ENCODE measurements at places on chromosomes 6 and 20. TPM values are rescaled to one million over a fixed set of nuclear protein-coding genes. Genes with fewer than 3 reads are reported as not detected.

DNA sequence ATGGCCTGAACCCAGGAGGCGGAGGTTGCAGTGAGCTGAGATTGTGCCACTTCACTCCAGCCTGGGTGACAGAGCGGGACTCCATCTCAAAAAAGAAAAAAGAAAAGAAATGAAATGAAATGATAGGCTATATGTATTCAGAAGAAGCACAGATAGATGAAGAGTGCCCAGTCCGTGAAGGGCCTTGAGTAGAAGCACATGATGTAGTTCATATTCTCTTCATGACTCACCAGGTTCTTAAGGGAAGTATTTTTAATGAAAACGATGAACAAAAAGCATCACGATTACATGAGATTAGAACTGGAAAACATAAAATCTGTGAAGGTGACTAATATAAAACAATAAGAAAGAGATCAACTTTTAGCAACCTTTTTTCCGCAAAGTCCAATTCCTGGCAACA lies 29.8 kb downstream of the TPD52L1 start:
- no peak for DNase-seq
- no peak overlapping the region for H3K27ac ChIP-seq
- H3K4me1 ChIP-seq = no peaks in the 10 kb centered on the region
- H3K36me3 ChIP-seq = no peaks in the 10 kb centered on the region

GRCh38 chr6:77341058-77341986 lies 122.0 kb downstream of the HTR1B start:
- H3K27ac ChIP-seq = no peak overlapping the region
- H3K27me3 ChIP-seq = no peaks in the 10 kb centered on the region
- no peaks in the 10 kb centered on the region for H3K4me1 ChIP-seq
- no peaks in the 10 kb centered on the region for H3K36me3 ChIP-seq
- no peak for DNase-seq

GRCh38 chr6:158573542-158573931 lies 13.6 kb downstream of the TMEM181 start:
- peaks cover 37% of the 10 kb centered on the region for H3K4me1 ChIP-seq
- DNase-seq = no peak
- H3K36me3 ChIP-seq = peaks cover 8% of the 10 kb centered on the region
- no peak overlapping the region for H3K27ac ChIP-seq

DNA sequence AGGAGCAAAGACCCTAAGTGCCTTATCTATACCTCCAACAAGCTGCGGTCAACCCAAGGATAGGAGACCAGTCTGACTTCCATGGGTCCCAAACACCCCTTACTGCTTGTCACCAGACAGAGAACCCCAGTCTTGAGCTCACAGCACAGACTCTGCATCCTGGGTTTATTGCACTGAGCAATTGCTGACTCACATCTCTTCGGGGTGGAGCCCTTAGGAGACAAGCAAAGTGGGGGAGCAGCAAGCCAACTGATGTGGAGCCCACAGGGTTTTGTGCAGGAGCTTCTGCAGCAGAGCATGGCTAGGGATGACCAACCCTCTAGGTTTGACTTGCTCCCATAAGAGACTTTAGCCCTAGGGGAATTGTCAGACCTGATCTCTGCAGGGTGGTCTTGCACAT lies 38.6 kb upstream of the EYS start:
- no peaks in the 10 kb centered on the region for H3K36me3 ChIP-seq
- H3K4me3 ChIP-seq = no peak overlapping the region
- DNase-seq = no peak
- no peaks in the 10 kb centered on the region for H3K4me1 ChIP-seq
- H3K27ac ChIP-seq = no peak overlapping the region

DNA sequence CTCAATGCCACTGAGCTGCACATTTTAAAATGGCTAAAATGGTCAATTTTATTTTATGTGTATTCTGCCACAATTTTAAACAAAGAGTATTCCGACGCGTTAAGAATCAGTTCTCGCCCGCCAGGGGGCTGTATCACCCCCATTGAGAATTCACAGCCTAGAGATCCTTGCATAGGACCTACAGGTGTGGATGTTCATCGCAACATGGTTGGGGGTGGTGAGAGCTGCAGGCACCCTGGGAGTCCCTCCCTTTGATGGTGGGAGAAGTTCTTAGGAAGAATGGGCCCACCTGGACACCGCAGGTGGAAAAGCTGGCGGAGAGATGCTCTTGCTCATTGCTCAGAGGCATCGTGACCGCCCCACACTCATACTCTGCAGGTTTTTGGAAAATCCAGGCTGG lies 63.5 kb downstream of the SLC2A10 start:
- H3K4me3 ChIP-seq = no peak overlapping the region
- H3K27me3 ChIP-seq = peaks cover 4% of the 10 kb centered on the region
- no peaks in the 10 kb centered on the region for H3K36me3 ChIP-seq
- no peaks in the 10 kb centered on the region for H3K4me1 ChIP-seq

- H3K36me3 ChIP-seq = peaks cover 27% of the 10 kb centered on the region
- no peaks in the 10 kb centered on the region for H3K27me3 ChIP-seq
- H3K4me3 ChIP-seq = peak within 1 kb of the TSS; percentile 95
- peak; percentile 73 for DNase-seq
- H3K4me1 ChIP-seq = peaks cover 62% of the 10 kb centered on the region
These were observed at the start of gene PBX2 for GRCh38 chr6:32190054-32190851. PBX2 (minus strand) TSS chr6:32190202; CDS start chr6:32189915, 287 bp downstream.

GRCh38 chr6:107413966-107414645 lies 45.3 kb downstream of the PDSS2 start:
- no peak overlapping the region for H3K4me3 ChIP-seq
- H3K27ac ChIP-seq = no peak overlapping the region
- no peaks in the 10 kb centered on the region for H3K36me3 ChIP-seq
- no peaks in the 10 kb centered on the region for H3K27me3 ChIP-seq
- DNase-seq = no peak
- H3K4me1 ChIP-seq = no peaks in the 10 kb centered on the region

DNA sequence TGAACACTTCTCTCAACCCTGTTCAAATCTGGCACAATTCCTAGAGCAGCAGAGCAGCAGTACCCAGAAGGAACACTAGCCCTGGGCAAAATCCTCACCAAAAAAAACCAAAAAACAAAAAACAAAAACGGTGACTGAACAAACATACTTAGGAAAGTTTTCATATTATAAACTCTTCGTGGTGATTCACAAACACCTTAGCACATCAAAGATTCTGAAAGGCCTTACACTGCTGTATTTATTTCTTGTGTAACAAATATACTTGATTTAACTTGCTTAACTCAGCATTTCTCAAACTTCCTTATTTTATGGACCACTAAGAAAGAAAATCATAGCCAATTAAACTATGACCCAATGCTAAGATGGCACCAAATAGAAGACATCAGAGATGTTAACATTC lies 57.8 kb upstream of the RREB1 start:
- H3K4me3 ChIP-seq = no peak overlapping the region
- no peaks in the 10 kb centered on the region for H3K36me3 ChIP-seq
- no peaks in the 10 kb centered on the region for H3K27me3 ChIP-seq
- no peak for DNase-seq

DNA sequence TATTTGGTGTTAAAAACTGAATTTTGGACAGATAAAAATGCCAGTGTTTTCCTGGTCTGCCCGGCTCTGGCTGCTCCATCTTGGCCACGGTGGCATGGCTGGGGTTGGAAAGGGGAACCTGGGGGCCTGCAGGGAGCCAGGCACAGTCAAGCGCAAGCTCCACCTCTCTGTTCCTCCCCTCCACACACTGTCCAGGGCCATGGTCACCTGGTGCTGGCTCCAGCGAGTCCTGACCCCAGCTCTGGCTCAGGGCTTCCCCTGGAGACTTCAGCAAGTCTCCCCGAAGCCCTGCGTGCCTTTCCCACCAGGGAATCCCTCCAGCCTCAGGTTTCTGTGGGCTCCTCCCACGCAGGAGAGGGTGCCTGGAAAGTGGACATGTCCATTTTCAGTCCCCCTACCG lies 298.5 kb downstream of the QKI start:
- H3K36me3 ChIP-seq = no peaks in the 10 kb centered on the region
- H3K4me3 ChIP-seq = no peak overlapping the region
- no peak overlapping the region for H3K27ac ChIP-seq
- H3K4me1 ChIP-seq = no peaks in the 10 kb centered on the region

- no peak for DNase-seq
- no peaks in the 10 kb centered on the region for H3K27me3 ChIP-seq
- H3K36me3 ChIP-seq = no peaks in the 10 kb centered on the region
- no peak overlapping the region for H3K4me3 ChIP-seq
- peaks cover 14% of the 10 kb centered on the region for H3K4me1 ChIP-seq
- no peak overlapping the region for H3K27ac ChIP-seq
These were observed 30.6 kb upstream of the PIM1 start for GRCh38 chr6:37139230-37139962.

DNA sequence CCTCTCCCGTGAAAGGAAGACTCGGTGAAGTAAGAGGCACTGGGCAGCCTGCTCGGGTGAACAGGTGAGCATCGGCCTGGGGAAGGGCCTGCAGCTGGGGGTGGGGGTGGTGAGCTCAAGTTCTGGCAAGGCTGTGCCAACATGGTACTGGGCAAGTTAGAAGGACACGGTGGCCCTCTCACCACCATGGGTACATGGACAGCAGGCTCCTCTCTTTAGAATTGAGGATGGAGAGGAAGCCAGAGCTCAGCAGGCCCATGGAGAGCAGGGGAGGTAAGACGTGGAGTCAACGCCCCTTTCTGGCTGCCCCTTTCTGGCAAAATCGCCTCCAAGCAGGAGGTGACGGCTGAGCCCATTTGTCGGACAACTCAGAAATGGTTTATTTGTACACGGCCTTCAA lies 135.6 kb downstream of the ANKRD60 start:
- no peak overlapping the region for H3K27ac ChIP-seq
- DNase-seq = no peak
- H3K4me3 ChIP-seq = no peak overlapping the region
- no peaks in the 10 kb centered on the region for H3K36me3 ChIP-seq

- no peak overlapping the region for H3K27ac ChIP-seq
- no peak overlapping the region for H3K4me3 ChIP-seq
- DNase-seq = no peak
- H3K4me1 ChIP-seq = no peaks in the 10 kb centered on the region
These were observed 102.4 kb upstream of the CD93 start for GRCh38 chr20:23188377-23189169.

DNA sequence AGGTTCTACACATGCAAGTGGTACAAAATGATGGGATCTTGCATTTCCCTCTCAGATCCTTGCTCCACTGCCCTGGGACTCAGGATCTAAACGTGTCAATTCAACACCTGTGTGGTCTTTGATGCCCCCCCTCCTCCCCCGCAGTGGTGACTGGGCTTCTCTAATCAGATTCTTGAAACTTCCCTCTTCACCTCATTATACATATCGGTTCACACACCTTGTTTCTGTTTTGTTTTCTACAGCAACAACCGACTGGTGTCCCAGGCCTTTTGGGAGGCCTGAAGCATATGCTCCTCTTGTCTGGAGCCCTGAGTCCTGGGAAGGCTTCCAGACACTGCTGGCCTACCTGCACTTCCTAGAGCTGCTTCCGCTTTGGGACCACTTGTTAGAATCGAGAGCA lies 20.0 kb downstream of the SAMD3 start:
- DNase-seq = no peak
- H3K4me3 ChIP-seq = no peak overlapping the region
- H3K36me3 ChIP-seq = peaks cover 35% of the 10 kb centered on the region
- no peaks in the 10 kb centered on the region for H3K27me3 ChIP-seq

DNA sequence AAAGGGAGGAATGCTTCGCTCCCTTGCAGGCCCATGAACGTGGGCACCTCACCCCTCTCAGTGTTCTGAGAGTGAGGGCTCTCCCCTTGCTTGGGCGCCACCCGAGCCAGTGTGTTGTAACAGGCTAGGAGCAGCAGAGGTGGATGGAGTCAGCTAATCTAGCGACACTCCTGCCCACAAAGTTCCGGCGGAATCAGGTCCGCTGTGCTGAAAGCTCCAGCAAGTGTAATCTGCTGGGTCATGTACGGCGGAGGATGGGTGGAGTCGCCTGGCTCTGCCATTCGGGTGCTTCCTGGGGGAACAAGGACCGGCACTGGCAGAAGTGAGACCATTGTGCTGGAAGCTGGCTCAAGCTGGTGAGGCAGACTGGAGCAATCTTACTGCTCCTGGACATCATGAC lies 1310.1 kb downstream of the EPHA7 start:
- no peaks in the 10 kb centered on the region for H3K27me3 ChIP-seq
- H3K4me3 ChIP-seq = no peak overlapping the region
- no peak overlapping the region for H3K27ac ChIP-seq
- no peak for DNase-seq
- H3K4me1 ChIP-seq = no peaks in the 10 kb centered on the region

GRCh38 chr6:52015953-52016352 lies 71.5 kb downstream of the PKHD1 start:
- no peaks in the 10 kb centered on the region for H3K36me3 ChIP-seq
- no peak for DNase-seq
- no peaks in the 10 kb centered on the region for H3K27me3 ChIP-seq
- no peak overlapping the region for H3K4me3 ChIP-seq

GRCh38 chr20:14142964-14143627 lies 147.8 kb downstream of the MACROD2 start:
- H3K27ac ChIP-seq = no peak overlapping the region
- H3K36me3 ChIP-seq = no peaks in the 10 kb centered on the region
- no peak for DNase-seq
- no peaks in the 10 kb centered on the region for H3K27me3 ChIP-seq

DNA sequence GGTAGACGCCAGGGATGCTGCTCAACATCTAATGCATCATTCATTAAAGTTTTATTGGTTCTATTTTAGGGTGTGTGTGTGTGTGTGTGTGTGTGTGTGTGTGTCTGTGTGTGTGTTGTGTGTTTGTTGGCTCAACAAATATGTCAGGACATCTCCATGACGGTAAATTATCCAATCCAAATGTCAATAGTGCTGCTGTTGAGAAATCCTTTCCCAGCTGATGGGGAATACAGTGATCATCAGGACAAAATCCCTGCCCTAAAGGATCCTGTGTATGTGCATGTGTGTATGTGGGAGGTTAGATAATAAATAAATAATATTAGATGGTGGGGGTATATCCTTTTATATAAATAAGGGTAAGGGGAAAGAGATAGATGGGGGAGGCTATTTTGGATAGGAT lies 59.6 kb downstream of the RNF144B start:
- H3K27ac ChIP-seq = no peak overlapping the region
- no peaks in the 10 kb centered on the region for H3K36me3 ChIP-seq
- no peak for DNase-seq
- H3K4me1 ChIP-seq = no peaks in the 10 kb centered on the region
- no peaks in the 10 kb centered on the region for H3K27me3 ChIP-seq

DNA sequence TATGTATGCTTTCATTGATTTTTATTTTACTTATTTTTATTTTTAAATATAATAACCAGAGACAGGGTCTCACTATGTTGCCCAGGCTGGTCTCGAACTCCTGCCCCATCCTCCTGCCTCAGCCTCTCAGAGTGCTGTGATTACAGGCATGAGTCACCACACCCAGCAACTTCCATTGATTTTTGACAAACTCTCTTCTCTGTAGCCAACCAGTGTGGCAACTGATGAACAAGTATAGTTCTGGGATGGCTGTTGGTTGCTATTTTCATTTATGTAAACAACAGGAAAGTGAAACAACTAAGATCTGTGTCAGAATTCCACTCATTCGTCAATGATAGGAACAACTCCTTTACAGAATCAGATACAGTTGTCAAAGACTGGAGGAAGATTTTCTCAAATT lies 356.7 kb upstream of the JARID2 start:
- H3K4me1 ChIP-seq = no peaks in the 10 kb centered on the region
- DNase-seq = no peak

- peaks cover 3% of the 10 kb centered on the region for H3K36me3 ChIP-seq
- no peak overlapping the region for H3K4me3 ChIP-seq
- H3K27me3 ChIP-seq = no peaks in the 10 kb centered on the region
- DNase-seq = no peak
These were observed 121.5 kb upstream of the NEDD9 start for GRCh38 chr6:11353921-11354389.

The BCAS1 gene
- total RNA-seq = 0.15 TPM

The RWDD2A gene
- total RNA-seq = 1.3 TPM

The FAM83D gene
- total RNA-seq = 11.9 TPM

The PCK1 gene
- total RNA-seq = not detected

The GPANK1 gene
- 46.2 TPM for total RNA-seq

The AGPAT1 gene
- total RNA-seq = 42.6 TPM

The KIZ gene
- 9.7 TPM for total RNA-seq

The MYBL2 gene
- total RNA-seq = 78.6 TPM

The CCDC167 gene
- total RNA-seq = 79.5 TPM

The SOX12 gene
- total RNA-seq = 4.7 TPM

The CLDN20 gene
- not detected for total RNA-seq

Data from CD8-positive, alpha-beta memory T cell (primary cell).